ENCODE measurements at places on chromosomes 11 and 22.

DNA sequence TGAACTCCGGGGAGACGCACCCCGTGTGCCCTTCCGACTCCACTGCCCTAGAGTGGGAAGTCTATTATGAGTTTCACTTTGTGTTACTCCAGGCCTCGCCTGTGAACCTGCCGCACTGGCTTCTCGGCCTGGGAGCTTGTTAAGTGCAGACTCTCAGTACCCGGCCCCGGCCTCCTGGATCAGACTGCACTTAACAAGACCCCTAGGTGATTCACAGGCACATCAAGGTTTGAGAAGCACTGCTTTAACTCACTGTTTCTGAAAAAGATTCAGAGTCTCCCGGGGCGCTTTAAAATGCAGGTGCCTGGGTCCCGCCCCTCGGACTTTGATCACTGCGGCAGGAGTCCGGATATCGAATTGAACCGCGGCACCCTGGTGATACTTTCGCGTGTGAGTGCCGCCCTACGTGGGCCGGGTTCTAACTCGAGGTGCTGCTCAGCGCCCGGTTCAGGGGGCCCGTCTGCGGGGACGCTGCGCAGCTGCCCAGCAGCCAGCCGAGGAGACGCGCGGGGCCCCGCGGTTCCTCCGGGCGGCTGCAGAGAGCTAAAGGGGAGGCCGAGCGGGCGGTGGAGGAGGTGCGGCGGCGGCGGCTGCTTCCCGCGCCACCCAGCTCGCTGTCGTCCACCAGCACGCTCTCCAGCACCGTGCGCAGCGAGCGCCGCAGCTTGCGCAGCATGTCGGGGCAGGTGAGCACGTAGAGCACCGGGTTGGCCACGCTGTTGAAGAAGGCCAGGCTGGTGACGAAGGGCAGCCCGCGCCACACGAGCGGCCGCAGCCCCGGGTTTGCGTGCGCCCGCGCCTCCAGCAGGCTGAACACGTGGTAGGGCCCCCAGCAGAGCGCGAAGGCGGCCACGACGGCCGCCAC is 3.4 kb downstream of the PTGDR2 start:
- DNase-seq, result no peak

DNA sequence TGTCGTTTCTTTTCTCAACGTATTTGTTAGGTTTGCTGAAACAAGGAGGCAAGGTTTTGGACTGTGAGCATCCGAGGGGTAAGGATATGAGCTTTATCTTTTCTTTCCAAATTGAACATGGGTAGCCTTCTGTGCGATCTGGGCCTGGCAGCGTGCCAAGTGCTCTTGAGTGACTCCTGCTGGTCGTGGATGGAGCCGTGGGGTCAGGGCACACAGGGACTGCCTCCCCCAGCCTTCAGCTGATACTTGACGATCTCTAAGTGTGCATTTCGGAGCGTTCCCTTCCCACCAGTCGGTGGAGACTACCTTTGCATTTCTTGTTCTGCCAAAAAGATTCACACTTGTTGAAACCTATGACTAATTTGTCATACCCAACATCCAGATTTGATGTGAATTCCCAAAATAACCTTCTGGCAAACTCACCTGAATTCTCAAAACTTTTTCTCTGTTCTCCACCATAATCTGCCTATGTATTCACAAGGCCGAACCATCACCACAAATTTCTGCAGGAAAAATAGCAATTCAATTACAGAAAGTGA is 40.1 kb upstream of the CLMP start:
- DNase-seq, result no peak

- no peak for DNase-seq
Observed at GRCh38 chr22:20549232-20549841, 41.9 kb downstream of the MED15 start.

GRCh38 chr11:74257959-74258553 is 53.4 kb downstream of the P4HA3 start:
- DNase-seq, result no peak

DNA sequence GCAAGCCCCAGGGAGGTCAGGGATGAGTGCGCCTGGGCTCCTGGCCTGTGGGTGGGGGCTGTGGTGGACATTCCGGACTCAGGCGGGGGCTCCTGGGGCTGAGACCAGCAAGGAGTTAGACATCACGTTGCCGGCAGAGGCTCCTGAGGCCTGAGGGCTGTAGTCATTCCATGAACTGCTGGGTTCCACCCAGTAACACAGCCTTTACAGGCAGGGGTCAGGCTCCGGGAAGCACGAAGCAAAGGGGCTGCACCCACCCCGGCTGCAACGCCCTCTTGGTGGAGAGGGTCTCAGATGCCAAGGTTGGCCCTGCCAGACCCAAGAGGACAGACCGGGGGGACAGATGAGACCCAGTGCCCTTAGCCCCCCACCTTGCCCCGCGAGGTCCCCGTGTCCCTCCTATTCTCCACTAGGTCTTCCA is 9.0 kb downstream of the TNNT3 start:
- DNase-seq, result no peak

GRCh38 chr22:48088251-48088650 is 1325.8 kb downstream of the TBC1D22A start:
- DNase-seq, result no peak

- no peak for DNase-seq
Observed at GRCh38 chr11:30257058-30257457, 26.2 kb downstream of the FSHB start.

DNA sequence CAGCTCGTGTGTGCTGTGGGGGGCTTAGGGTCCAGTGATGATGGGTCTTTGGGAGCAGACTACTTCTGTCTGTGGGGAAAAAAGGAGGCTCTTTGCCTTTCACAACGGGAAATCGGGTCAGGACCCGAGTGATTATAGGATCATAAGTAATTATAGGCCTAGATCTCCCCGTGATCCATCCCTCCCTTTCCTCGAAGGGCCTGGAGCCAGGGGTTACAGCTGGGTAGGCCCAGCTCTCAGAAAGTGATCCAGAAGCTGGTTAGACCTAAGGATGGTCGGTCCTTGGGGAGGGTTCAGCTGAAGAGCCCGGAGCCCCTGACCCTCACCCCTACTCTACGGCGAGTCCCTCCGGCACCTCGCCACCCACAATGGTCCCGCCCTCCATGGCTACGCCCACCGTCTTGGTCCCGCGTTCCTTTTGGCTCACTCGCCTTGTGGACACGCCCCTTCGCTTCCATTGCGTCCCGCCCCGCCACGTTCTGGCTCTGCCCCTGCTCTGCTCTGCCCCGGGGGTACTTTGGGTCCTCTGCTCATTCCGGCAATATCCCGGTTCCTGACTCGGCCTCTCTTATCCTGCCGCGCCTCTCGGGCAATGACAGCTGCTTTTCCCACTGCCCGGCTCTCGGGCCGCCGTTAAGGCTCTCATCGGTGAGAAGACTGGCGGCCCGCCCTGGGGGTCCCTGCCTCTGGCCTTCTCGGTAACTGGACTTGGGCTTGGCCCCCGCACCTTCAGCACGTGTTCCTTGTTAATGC is 5.0 kb downstream of the IGSF22 start:
- no peak for DNase-seq

DNA sequence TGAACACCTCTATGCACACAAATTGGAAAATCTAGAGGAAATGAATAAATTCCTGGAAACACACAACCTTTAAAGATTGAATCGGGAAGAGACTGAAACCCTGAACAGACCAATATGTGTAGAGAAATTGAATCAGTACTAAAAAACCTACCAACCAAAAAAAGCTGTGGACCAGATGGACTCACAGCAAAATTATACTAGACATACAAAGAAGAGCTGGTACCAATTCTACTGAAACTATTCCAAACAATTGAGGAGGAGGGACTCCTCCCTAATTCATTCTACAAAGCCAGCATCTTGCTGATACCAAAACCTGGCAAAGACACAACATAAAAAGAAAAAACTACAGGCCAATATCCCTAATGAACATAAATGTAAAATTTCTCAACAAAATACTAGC is 54.4 kb upstream of the SEZ6L start:
- no peak for DNase-seq

GRCh38 chr11:72309641-72310040 is 65.7 kb upstream of the PHOX2A start:
- no peak for DNase-seq

DNA sequence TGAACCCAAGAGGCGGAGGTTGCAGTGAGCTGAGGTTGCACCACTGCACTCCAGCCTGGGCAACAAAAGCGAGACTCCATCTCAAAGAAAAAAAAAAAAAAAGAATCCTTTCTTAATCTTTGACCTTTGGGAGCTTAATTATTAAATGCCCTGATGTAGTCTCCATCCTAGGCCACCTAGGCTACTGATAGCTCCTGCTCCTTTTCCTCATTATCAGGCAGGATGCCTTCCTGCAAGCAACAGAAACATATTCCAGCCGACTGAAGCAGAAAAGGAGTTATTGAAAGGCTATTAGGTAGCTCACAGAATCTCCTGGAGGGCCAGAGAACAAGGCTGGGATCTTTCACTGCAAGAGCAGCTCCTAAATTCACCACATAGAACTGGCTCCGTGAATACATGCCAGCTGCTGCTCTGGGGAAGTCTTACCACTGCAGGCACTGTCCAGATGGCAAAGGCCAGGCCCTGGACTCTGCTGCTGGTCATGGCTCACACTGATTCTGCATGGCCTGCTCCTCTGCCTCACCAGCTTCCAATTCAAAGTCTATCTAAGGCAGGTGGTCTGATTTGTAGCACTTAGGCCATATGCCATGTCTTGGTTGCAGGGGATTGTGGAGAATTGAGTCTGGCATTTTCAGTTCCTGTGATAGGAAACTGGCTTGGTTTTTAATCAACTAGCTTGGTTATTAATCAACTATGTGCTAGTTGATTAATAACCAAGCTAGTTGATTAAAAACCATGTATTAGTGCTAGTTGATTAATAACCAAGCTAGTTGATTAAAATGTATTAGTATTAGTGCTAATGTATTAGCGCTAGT is 26.0 kb upstream of the POLD3 start:
- no peak for DNase-seq

- no peak for DNase-seq
Observed at GRCh38 chr22:37001826-37002225, 17.4 kb downstream of the TST start.

DNA sequence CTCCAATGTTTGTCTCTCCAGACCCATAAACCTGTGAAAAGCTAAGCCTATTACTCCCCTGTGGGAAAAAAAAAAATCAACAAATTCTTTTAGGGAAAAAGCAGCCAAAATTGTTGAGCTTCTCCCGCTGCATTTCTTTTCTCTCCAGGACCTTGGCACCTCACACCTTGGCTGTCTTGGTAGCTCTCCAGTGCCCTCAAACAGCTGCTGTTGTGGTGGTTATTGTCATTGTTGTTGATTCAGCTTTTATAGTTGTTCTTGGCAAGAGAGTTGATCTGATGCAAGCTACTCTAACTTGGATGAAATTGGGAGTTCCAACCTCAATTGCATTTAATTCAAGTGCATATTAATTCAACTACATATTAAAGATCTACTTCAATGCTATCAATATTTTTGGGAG is 516.9 kb upstream of the LARGE1 start:
- DNase-seq, result no peak

DNA sequence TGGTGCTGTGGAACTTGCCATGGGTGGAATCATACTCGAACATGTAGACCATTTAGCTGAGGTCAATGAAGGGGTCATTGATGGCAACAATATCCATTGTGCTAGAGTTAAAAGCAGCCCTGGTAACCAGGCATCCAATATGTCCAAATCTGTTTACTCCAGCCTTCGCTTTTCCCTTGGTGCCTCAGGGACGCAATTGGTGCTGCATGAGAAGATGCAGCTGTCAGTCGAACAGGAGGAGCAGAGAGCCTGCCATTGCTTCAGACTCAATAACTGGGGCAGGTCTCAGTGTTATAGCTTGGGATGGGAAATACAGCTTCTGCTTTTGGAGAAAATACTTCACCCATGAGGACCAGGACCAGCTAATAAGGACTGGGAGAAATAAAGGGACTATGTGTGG is 5.0 kb upstream of the MCHR1 start:
- no peak for DNase-seq

DNA sequence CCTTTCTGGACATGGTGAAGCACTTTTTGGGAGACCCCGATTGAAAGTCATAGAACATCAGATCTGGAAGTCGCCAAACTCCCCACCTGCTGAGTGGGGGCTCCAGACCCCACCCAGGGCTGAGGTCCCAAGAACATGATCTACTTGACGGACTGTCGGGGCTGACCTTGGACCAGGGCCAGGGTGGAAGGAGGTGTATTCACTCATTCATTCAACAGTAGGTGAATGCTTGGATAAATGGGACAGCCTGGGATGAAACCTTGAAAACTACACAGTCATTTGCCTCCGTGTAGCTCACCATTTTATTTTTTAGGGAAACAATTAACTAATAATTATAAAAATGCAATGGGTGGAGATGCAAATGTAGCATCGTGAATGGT is 629.0 kb downstream of the BRD1 start:
- no peak for DNase-seq

GRCh38 chr11:127890030-127890615 is 697.2 kb downstream of the ETS1 start:
- peak; percentile 74 for DNase-seq

DNA sequence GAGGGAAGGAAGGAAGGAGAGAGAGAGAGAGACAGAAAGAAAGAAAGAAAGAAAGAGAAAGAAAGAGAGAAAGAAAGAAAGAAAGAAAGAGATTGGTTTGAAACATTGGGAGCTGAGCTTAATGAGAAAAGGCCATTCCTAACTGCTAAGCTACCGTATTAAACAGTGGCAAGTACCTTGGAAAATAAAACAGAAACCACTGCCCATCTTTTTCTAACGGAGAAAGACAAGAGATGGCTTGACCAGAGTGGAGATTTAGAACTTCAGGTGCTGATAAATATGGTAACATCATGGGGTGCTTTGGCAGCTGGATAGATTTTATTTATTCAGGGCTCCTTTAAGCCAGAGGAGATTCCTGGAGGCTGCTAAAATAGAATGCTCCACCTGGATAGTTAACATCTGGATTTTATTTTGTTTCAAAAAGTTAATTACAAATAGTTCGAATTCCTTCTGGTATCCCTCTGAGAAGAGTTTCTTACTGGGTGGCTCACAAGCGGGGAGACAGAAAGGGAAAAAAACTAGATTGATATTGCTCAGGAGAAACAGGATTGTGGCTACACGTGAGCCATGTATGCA is 12.9 kb downstream of the TIMP3 start:
- no peak for DNase-seq

DNA sequence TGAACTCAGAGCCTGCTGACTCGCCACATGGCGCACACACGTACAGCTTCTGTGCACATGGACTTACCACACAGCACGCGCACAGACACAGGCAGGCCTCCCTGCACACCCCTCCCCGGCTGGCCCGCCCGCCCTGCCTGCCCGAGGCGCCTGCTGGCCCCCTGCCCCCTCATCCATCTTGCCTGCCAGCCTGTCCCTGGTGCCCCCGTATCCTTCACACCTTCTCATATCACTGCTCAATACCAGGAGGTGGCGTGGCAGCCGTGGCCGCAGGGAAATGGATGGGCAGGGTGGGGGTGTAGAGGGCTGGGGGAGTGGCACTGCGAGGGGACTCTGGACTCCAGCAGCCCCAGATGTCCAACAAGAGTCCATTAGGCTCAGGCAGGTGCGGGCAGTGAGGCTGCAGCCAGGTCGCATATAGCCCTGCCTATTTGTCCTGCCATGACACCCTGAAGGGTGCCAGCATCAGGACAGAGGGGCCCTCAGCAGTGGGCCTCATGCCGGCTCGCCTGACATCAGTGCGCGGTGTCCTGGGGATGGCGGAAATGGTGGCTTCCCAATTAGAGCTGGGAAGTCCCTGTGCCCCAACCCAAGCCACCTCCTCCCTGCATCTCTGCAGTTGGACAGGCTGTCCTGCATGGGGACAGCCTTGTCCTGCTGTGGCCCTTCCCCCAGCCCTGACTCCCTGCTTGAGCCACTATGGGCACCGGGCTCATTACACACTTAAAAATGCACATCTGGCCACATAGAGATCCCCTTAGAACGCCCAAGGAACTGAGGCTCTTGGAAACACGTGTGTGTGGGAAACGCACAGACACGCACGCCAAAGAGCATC is 2.0 kb upstream of the TBX10 start:
- no peak for DNase-seq

GRCh38 chr11:83692675-83693074 is 406.5 kb upstream of the CCDC90B start:
- DNase-seq, result no peak

- DNase-seq, result no peak
Observed at GRCh38 chr22:40487663-40488249, 117.4 kb downstream of the SGSM3 start.
